ENCODE measurements at places on chromosomes 6 and 20.

DNA sequence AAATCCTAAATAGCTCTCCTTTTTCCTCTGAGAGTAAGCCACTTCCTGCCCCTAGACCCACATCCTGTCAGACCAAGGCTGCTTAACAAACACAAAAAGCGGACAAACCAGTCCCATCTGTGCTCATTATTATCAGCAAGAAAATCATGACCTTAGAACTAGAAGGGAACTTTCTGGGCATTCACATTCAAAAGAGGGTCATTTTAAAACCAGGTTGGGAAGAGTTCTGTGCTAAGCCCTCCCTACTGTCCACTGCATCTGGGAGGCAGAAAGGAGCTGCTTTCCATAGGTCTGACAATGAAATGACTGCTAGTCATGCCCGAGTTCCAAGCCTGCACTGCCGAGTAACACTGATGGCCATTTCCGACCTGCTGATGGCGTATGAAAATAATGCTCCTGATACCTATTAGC is 15.4 kb downstream of the EZR start:
- DNase-seq, result no peak

- no peak for DNase-seq
Measured at GRCh38 chr6:43860285-43860684, 90.3 kb downstream of the VEGFA start.

DNA sequence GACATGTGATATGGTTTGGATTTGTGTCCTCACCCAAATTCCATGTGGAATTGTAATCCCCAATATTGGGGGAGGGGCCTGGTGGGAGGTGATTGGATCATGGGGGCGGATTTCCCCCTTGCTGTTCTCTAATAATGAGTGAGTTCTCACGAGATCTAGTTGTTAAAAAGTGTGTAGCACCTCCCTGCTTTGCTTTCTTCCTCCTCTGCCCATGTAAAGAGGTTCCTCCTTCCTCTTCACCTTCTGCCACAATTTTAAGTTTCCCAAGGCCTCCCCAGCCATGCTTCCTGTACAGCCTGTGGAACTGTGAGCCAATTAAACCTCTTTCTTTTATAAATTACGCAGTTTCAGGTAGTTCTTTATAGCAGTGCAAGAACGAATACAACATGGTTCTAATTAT is 2.1 kb upstream of the ZNF451 start:
- no peak for DNase-seq

- no peak for DNase-seq
Measured at GRCh38 chr6:56311533-56312448, 64.4 kb upstream of the COL21A1 start.

- DNase-seq, result no peak
Measured at GRCh38 chr6:131861381-131861780, 53.6 kb downstream of the ENPP1 start.

DNA sequence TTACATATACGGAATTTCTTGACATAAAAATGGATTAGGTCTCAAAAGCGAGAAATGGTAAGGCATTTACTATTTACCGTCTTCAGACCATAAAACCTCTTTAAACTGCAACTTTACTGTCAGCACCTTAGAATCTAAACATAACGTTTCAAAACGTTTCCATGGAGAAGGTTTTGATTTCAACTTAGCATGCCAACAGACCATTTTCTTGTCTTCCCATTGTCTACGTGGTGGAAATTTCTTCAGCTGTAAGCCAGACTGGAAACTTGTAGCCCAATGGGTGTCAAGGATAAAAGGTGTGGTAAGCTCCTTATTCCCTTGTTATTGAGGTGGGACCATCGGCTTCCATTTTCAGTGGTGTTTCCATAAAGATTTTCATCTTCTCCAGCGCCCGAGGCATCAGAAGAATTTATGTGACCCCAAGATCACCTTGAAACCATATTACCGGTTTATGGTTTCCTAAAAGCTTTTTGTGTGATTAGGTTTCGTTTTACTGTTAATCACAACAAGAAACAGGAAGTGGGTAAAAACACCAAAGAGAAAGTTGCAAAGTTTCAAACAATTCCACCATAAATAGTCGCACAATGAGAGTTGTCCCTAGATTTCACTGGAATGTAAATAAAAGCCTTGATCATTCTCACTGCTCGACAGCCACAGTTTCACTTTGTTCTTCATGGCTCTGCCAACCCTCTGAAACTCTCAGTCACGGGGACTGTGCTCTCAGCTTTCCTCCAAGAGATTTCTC is 63.0 kb upstream of the CD2AP start:
- DNase-seq, result no peak

DNA sequence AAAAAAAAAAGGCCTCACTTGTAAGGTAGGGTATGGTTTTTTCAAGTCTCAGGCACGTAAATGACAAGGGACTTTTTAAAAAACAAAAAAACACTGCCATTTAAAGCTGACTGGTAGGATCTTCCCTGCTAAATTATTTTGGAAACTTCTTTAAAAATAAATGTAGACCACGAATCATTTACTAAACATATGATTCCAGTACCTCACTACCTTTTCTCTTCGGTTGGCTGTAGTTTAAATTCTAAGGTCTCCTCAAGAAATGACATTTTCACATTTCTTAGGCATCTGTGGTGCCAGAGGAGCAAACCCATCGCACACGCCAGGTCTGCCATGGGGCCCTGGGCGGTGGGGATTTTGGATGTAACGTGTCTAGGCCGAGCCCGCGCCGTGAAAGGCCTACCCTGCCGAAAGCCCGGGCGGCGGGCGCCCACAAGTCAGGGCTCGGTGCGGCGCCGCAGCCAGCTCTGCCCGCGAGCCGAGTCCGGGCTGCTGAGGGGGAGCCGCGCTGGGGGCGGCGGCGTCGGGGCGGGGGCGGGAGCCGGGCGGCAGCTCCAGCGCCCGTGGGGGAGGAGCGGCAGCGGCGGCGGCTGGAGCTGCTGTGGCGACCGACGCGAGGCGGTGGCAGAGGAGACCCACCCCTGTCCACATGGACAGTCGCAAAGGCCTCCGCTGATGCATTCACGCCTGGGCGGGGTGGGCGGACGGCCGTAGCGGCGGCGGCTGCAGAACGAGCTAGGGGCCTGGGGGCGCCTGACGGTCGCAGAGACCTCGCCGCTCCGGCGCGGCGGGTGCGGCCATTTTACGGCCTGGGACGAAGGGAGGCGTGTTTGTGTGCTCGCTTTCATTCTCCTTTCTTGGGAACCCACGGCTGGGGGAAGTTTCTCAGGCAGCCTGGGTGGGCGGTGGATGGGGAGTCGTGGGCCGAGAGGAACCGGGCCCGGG is at the start of gene SENP6:
TSS of gene SENP6 (plus strand) at position 577 of the 942 bp plus-strand sequence. CDS start 645 bp downstream, outside the sequence.
- DNase-seq, result peak; percentile 88

DNA sequence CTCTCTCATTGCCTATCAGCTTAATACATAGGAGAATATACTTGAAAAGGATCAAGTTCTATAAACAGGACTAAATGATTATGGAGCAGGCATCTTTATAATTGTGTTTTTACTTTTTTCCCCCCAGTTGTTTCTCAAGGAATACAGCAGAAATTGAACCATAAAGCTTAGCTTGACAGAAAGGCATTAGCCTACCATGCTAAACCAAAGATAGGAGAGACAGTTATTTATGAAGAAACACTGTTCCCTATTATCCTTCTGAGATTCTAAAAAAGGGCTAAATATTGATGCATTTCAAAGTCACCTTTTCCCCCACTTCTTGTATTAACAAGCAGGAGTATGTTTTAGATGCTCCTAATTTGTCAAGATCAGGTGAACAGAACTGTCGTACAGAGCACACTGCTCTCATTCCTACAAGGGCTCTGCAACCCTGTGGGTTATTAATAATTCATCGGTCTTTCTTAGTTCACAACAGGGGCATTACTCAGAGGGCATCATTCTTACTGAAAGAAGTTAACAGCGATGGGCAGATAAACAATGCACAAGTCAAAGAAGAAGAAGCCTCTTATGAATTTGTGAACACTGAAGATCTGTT is 38.7 kb downstream of the PRKN start:
- no peak for DNase-seq

GRCh38 chr6:12984776-12985175 is 268.2 kb downstream of the PHACTR1 start:
- DNase-seq, result no peak
